Thymus (tissue), 14 donors: ENCODE measurements at places on chromosomes 6 and 20.

DNA sequence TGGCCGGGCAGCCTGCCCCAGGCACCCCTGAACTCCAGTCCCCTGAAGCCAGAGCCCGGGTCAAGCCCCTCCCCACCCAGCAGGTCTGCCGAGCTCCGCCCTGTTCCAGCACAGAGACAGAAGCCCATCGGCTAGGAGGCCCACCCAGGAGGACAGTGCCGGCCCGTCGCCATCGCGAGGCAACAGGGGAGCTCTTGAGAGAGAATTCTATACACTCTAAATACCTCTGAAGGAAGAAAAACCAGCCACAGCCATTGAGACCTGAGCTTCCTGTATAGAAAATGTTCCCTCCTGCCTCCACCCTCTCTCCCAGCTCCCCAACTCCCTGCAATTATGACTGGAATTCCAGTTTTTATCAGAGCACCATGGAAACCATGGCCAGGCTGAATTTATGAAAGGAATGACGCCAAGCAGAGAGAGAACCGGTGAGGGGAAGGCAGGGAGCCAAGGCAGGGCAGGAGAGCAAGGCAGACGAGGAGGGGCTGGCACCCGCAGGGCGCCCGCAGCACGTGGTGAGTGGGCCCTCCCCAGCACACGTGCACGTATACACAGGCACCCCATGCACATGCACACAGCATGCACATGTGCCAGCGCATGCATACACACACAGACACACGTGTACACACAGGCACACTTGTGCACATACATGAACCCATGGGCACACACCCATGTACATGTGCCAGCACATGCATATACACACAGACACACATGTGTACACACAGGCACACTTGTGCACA is 27.6 kb upstream of the MRGBP start:
- no peak for DNase-seq

- DNase-seq: no peak
Measured at GRCh38 chr20:64083804-64084684, at the start of gene LKAAEAR1. Gene LKAAEAR1, minus strand, starts transcription at chr20:64084398. Its CDS starts 179 bp downstream, at chr20:64084219.

DNA sequence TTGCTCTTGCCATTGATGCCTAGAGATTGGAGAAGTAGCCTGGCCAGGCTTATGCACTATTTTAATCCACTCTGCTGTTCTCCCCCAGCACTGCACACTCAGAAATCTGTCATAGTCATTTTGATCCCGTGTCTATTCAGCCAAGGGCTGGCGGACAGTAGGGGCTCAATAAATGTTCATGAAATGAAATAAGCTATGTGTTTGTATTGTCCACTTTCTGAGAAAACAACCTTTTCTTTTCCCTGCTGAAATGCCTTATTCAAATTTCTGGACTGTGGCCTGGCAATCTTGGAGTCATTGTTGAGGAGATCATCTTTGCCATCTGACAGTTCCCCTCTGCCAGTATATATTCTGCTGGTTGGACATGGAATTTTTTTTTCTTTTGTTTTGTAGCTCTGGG is 550.4 kb upstream of the MAP3K7 start:
- DNase-seq: no peak

DNA sequence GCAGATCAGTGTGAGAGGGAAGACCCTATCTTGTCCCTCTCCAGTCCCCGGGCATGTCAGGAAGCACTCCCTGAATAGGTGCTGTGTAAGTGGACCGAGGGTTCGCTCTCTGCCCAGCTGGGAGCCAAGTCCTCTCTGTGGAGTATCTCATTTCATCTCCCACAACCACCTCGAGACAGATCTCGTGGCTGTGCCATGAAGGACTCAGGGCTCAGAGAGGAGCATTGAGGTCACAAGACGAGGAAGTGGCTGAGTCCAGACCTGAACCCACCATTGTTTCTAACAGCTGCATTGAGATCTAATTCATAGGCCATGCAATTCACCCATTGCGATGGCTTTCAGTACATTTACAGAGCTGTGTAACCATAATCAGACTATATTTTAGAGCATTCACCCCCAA is 34.7 kb upstream of the STX16 start:
- no peak for DNase-seq

- no peak for DNase-seq
Measured at GRCh38 chr6:161268531-161269210, 5.2 kb downstream of the AGPAT4 start.

- no peak for DNase-seq
Measured at GRCh38 chr20:52972190-52972937, at the start of gene TSHZ2. Gene TSHZ2, plus strand, starts transcription at chr20:52972358. Its CDS starts 936 bp downstream, at chr20:52973294.
